ENCODE measurements at places on chromosomes 4 and X.

GRCh38 chrX:154458954-154459778, 1.1 kb downstream of the PLXNA3 start:
- H3K4me3 ChIP-seq: peak overlapping the region; percentile 90
- H3K36me3 ChIP-seq: peaks cover 7% of the 10 kb centered on the region
- peak overlapping the region; percentile 60 for H3K27ac ChIP-seq
- no peaks in the 10 kb centered on the region for H3K4me1 ChIP-seq
- DNase-seq: no peak
- H3K27me3 ChIP-seq: no peaks in the 10 kb centered on the region

DNA sequence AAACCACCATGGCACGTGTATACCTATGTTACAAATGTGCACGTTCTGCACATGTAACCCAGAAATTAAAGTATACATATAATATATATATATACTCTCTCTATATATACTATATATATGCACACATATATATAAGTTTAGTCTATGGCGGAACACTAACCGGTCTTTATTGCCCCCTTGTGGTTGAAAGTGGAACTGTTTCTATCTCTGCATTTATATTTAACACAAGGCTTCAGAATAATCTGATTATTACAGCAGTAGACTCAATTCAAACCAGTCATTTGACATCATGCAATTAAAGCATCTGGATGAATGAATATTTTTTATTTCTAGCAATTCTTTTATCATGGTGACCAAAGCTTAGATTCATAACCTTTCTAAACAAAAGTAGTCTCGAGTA, 14.6 kb downstream of the RAB9B start:
- no peaks in the 10 kb centered on the region for H3K4me1 ChIP-seq
- no peak for DNase-seq
- no peak overlapping the region for H3K4me3 ChIP-seq
- no peaks in the 10 kb centered on the region for H3K36me3 ChIP-seq

- DNase-seq: peak; percentile 43
- H3K27me3 ChIP-seq: no peaks in the 10 kb centered on the region
- H3K36me3 ChIP-seq: peaks cover 18% of the 10 kb centered on the region
- peak overlapping the region; percentile 39 for H3K27ac ChIP-seq
Observed at GRCh38 chrX:24153178-24153795, 3.8 kb downstream of the ZFX start.

DNA sequence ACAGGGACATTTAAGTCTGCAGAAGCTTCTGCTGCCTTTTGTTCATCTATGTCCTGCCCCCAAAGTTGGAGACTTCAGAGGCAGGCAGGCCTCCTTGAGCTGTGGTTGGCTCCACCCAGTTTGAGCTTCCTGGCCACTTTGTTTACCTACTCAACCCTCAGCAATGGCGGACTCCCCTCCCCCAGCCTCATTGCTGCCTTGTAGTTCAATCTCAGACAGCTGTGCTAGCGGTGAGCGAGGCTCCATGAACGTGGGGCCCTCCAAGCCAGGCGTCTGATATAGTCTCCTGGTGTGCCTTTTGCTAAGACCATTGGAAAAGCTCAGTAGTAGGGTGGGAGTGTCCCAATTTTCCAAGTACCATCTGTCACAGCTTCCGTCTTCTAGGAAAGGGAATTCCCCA, 170.1 kb downstream of the CCNG2 start:
- DNase-seq: no peak
- no peaks in the 10 kb centered on the region for H3K27me3 ChIP-seq
- H3K27ac ChIP-seq: no peak overlapping the region
- no peak overlapping the region for H3K4me3 ChIP-seq

- H3K4me1 ChIP-seq: no peaks in the 10 kb centered on the region
- no peak for DNase-seq
- peaks cover 41% of the 10 kb centered on the region for H3K27me3 ChIP-seq
- H3K4me3 ChIP-seq: no peak overlapping the region
- H3K27ac ChIP-seq: no peak overlapping the region
Observed at GRCh38 chrX:100411802-100412715, 2.0 kb upstream of the PCDH19 start.

DNA sequence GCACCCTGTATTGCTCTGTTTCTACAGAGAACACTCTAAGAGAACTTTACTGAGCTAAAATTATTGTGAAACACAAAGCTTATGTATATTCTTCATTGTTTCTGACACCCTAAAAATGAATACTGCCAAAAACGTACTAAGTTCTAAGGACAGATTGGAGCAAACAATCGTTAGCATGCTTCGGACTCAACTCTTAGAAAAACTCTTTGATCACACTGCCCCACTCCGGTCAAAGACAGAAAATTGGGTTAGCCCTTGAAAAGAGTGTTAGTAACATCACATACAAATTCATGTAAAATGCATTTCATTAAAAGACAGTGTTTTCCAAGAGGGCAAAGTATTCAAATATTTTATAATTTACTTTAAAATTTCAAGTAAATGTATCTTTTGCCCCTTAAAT, 177.4 kb downstream of the DCHS2 start:
- H3K36me3 ChIP-seq: no peaks in the 10 kb centered on the region
- no peak overlapping the region for H3K4me3 ChIP-seq
- no peaks in the 10 kb centered on the region for H3K27me3 ChIP-seq
- H3K4me1 ChIP-seq: no peaks in the 10 kb centered on the region
- DNase-seq: no peak

DNA sequence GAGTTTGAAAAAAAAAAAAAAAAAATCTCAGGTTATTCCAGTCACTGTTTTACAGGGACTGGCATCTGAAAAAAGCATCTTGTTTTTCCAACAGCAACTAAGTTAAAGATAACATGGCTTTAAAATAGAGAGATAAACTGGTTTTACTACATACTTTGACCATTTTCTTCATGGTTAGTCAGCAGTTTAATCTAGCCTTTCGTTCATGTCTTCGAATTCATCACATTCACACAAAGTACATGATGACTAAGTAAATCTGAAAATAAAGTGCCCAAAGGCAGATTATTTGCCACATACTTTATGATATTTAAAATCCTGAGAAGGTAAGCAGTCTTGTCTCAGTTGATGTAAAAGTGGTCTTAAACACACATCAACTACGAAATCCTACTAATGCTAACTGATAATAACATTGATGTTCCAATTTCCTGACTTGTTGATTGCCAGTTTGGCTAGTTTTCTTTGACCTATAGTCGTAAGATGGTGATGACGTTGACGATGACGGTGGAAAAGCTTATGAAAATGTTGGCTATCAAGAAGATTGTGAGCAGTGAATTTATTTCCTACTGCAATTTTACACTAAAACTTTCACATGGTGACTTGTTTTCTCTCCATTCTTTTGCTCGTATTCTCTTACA, 540.5 kb upstream of the BOD1L1 start:
- no peak for DNase-seq
- H3K4me1 ChIP-seq: peaks cover 30% of the 10 kb centered on the region
- no peaks in the 10 kb centered on the region for H3K27me3 ChIP-seq
- H3K27ac ChIP-seq: peak overlapping the region; percentile 84
- H3K4me3 ChIP-seq: no peak overlapping the region

GRCh38 chrX:118756101-118756500, 28.7 kb downstream of the IL13RA1 start:
- H3K4me3 ChIP-seq: no peak overlapping the region
- no peaks in the 10 kb centered on the region for H3K27me3 ChIP-seq
- no peak for DNase-seq
- no peaks in the 10 kb centered on the region for H3K36me3 ChIP-seq
- H3K27ac ChIP-seq: no peak overlapping the region

- H3K27ac ChIP-seq: no peak overlapping the region
- no peaks in the 10 kb centered on the region for H3K4me1 ChIP-seq
- H3K36me3 ChIP-seq: no peaks in the 10 kb centered on the region
Observed at GRCh38 chr4:37893164-37893563, 2.3 kb downstream of the TBC1D1 start.

DNA sequence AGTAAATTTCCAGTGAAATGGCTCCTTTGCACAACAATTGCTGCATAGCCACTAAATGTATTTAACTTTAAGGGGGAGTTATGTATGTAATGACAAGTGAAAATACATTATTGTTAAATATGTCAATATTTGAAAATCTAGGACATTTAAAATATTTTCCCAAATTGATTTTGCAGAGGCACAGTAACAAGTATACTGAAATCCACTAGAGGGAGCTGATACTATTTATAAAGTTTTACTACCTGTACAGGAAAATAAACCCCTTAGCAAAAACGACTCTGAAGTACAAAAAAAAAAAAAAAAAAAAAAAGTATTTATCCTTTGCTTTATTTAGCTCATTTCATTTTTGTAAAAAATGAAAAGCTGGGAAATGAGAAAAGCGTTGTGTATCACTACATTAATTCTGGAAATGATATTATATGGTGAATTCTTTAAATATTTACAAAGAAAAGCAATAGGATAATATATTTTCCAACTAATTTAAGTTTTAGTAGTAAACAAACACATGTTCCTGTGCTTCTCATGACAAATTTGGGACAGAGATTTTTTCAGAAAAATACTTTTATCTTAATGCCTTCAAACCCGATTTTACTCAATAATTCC, 727.7 kb downstream of the DMD start:
- H3K4me3 ChIP-seq: no peak overlapping the region
- H3K27ac ChIP-seq: no peak overlapping the region
- no peak for DNase-seq
- H3K4me1 ChIP-seq: no peaks in the 10 kb centered on the region

GRCh38 chrX:8204169-8204935, 33.3 kb upstream of the VCX2 start:
- H3K27me3 ChIP-seq: no peaks in the 10 kb centered on the region
- H3K4me1 ChIP-seq: no peaks in the 10 kb centered on the region
- no peak overlapping the region for H3K27ac ChIP-seq
- DNase-seq: no peak
- H3K36me3 ChIP-seq: no peaks in the 10 kb centered on the region
- H3K4me3 ChIP-seq: no peak overlapping the region

GRCh38 chr4:41534404-41534803, 3.6 kb upstream of the LIMCH1 start:
- H3K27me3 ChIP-seq: no peaks in the 10 kb centered on the region
- H3K4me1 ChIP-seq: peaks cover 46% of the 10 kb centered on the region
- peak overlapping the region; percentile 15 for H3K27ac ChIP-seq
- no peak overlapping the region for H3K4me3 ChIP-seq

- no peak overlapping the region for H3K27ac ChIP-seq
- H3K4me1 ChIP-seq: no peaks in the 10 kb centered on the region
- H3K36me3 ChIP-seq: no peaks in the 10 kb centered on the region
- H3K27me3 ChIP-seq: no peaks in the 10 kb centered on the region
- no peak overlapping the region for H3K4me3 ChIP-seq
- DNase-seq: no peak
Observed at GRCh38 chrX:12366440-12366839, 228.2 kb downstream of the FRMPD4 start.

- H3K27ac ChIP-seq: no peak overlapping the region
- DNase-seq: no peak
Observed at GRCh38 chrX:139388254-139388653, 142.3 kb upstream of the F9 start.

GRCh38 chrX:45619290-45619689, 418.6 kb upstream of the DIPK2B start:
- no peak overlapping the region for H3K27ac ChIP-seq
- H3K36me3 ChIP-seq: no peaks in the 10 kb centered on the region
- peaks cover 34% of the 10 kb centered on the region for H3K4me1 ChIP-seq
- no peak overlapping the region for H3K4me3 ChIP-seq
- H3K27me3 ChIP-seq: no peaks in the 10 kb centered on the region
- no peak for DNase-seq

DNA sequence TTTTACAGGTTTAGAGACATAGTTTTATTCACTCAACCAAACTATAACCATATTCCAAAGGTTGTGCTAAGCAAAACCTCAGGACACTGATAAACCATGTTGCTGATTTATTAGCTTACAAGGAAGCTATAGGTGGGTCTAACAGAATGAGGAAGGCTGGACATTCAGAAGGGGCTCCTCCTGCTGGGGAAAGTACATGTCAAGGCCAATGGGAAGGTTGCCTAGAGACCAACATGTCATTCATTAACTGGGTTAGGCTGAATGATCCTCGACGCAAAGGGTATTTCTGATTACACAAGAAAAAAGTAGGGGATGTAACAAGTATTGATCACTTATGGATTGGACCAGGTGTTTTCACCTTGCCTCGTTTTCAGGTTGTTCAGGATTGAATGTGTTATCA, 30.3 kb downstream of the SLC10A6 start:
- H3K4me1 ChIP-seq: no peaks in the 10 kb centered on the region
- no peak overlapping the region for H3K4me3 ChIP-seq
- no peak overlapping the region for H3K27ac ChIP-seq
- no peak for DNase-seq
- H3K36me3 ChIP-seq: peaks cover 20% of the 10 kb centered on the region
- H3K27me3 ChIP-seq: no peaks in the 10 kb centered on the region

- DNase-seq: no peak
- no peaks in the 10 kb centered on the region for H3K36me3 ChIP-seq
- no peaks in the 10 kb centered on the region for H3K4me1 ChIP-seq
- no peak overlapping the region for H3K27ac ChIP-seq
- H3K4me3 ChIP-seq: no peak overlapping the region
Observed at GRCh38 chr4:158234671-158235070, 24.4 kb downstream of the TMEM144 start.

GRCh38 chrX:19760841-19761512, 126.4 kb downstream of the SH3KBP1 start:
- no peaks in the 10 kb centered on the region for H3K27me3 ChIP-seq
- H3K36me3 ChIP-seq: no peaks in the 10 kb centered on the region

- H3K4me3 ChIP-seq: no peak overlapping the region
- H3K27me3 ChIP-seq: no peaks in the 10 kb centered on the region
Observed at GRCh38 chr4:179804440-179804839, 2362.2 kb upstream of the AGA start.

DNA sequence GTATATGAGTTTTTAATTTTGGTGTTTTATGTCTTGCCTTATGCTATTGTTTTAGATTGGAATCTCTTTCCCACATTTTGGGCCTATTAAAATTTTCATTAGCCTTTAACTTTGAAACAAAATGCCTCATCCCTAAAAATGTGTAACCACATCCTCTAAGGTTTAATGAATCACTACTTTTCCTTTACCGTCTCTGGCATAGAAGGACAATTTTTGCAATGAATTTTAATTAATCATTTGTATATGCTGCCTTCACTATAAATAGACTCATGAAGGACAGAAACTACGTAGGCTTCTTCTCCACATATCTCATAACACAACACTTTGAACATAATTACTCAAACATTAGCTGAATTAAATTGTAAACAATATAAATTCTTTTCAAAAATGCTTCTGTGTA, 421.5 kb downstream of the NLGN4X start:
- H3K27ac ChIP-seq: peak overlapping the region; percentile 14
- no peaks in the 10 kb centered on the region for H3K27me3 ChIP-seq
- no peak overlapping the region for H3K4me3 ChIP-seq
- no peaks in the 10 kb centered on the region for H3K36me3 ChIP-seq
- no peak for DNase-seq

- no peaks in the 10 kb centered on the region for H3K4me1 ChIP-seq
- H3K4me3 ChIP-seq: no peak overlapping the region
- no peaks in the 10 kb centered on the region for H3K36me3 ChIP-seq
- no peak overlapping the region for H3K27ac ChIP-seq
Observed at GRCh38 chr4:149120331-149121022, 678.3 kb upstream of the NR3C2 start.

DNA sequence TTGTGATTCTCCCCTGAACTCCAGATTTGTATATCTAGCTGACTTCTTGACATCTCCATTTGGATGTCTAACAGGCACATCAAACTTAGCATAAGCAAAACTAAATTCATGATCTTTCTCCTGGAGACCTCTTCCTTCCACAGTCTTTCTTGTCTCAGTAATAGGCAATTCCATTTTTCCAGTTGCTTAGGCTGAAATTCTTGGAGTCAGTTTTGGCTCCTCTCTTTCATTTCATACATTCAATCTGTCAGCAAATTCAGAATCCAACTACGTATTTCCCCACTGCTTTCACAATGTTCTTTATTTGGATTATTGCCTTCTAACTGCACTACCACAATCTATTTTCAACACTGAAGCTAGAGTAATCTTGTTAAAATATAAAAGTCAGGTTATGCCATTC, 219.9 kb upstream of the GLRA2 start:
- H3K36me3 ChIP-seq: no peaks in the 10 kb centered on the region
- H3K27ac ChIP-seq: no peak overlapping the region
- H3K4me1 ChIP-seq: no peaks in the 10 kb centered on the region
- DNase-seq: no peak
- H3K4me3 ChIP-seq: no peak overlapping the region

All from RWPE2 (cell line).